Islet precursor cell (in vitro differentiated cells): ENCODE measurements at places on chromosomes 5 and 9.

GRCh38 chr9:119370816-119371215 lies 1.6 kb upstream of the BRINP1 start:
- peak; percentile 82 for DNase-seq

DNA sequence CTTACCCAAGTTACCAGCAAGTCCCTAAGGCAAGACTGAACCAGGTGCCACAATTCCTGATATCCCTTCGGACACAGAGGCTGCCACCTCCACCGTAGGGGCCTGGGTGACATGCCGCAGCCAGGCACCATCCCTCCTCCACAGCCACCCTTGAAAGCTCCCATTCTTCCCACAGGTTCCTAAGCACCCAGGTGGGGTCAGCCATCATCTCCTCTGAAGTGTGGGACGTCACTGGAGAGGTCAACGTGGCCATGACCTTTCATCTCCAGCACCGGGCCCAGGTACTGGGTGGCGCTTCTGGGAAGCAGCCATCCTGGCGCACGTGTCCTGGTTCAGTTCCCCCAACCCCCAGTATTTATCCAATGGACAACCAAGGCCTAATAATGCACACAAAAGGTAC lies 8.2 kb downstream of the ADGRD2 start:
- DNase-seq: no peak

DNA sequence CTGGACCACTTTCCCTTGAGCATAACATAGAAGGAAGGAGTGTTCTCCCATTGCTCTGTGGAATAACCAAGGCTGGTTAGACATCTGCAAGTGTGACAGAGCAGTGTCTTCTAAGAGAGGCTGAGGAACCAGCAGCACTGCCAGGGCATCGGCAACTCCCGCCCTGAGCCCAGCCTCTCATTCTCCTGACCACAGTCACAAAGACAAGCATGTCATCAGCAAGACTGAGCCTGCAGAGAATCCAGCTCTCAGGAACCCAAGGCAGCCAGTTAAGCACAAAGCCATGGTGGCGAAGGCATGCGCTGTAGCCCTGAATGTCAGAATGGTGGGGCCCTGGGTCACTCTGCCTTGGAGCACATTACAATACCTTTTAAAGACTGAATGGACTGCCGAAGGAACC lies 253.9 kb downstream of the AGTPBP1 start:
- no peak for DNase-seq

DNA sequence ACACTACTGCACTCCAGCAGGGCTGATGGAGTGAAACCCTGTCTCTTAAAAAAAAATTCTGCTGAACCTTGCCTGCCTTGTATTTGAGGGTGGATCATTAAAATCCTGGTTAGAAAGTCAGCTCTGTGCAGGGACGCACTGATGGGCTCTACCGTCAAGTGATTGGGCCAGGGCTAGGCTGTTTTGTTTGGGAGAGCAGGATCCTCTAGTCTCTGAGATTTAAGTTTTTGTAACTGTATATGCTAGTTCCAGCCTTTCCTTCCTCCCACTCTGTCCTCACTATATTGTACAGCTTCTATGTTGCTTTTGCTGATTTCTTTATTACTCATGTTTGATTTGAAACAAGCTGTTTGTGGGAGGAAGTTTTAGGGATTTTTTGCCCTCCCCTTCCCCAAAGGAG lies 11.5 kb downstream of the DDX4 start:
- DNase-seq: no peak

- no peak for DNase-seq
Observed at GRCh38 chr5:83414601-83415000, 56.9 kb upstream of the VCAN start.

- no peak for DNase-seq
Observed at GRCh38 chr5:132714456-132715307, 22.7 kb downstream of the KIF3A start.

DNA sequence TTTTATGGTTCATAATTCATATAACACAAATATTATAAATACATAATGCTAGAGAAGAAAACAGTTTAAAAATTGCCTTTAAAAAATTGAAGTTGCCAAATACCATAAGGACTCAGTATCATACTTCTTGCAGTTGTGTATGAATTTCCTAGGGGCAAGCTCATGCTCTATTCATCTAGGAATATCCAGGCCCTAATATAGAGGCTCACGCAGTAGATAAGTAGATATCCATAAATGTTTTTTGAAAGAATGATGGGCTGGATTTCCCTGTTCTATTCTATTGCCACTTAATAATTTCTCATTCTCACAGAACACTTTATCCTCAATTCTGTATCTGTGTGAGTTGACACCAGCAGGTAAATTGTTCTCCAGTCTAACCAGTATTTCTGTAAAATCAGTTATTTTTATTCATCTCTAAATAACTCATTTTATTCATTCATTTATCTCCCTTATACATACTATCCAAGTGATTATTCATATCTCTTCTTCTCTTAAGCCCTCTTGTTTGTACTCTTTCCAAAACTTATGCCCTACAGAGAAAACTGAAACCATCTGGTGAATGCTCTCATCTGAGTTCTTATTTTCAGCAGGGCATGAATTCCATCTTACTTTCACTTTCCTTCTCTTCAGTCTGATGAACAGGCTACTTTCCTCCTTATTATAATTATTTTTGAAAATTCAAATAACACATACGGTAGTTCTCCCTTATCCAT lies 97.1 kb downstream of the SLC44A1 start:
- no peak for DNase-seq

DNA sequence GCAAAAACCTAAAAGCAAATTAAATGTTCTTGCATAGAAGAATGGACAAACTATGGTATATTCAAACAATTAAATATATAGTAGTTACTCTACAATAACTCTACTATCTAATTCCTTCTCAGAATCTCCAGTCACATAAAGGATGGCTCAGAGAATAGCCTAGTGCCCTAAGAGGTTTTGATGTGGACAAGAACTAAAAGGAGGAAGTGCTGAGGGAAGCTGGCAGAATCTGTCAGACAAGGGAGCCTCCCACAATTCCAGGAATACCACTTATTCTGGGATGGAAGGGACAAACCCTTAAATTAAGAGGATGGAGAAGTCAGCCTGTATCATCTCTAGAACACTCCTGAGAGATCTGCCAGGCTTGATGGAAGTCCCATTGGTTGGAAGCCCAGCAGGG lies 30.4 kb downstream of the TNFSF8 start:
- no peak for DNase-seq

- no peak for DNase-seq
Observed at GRCh38 chr5:167485061-167485774, 806.2 kb upstream of the WWC1 start.

DNA sequence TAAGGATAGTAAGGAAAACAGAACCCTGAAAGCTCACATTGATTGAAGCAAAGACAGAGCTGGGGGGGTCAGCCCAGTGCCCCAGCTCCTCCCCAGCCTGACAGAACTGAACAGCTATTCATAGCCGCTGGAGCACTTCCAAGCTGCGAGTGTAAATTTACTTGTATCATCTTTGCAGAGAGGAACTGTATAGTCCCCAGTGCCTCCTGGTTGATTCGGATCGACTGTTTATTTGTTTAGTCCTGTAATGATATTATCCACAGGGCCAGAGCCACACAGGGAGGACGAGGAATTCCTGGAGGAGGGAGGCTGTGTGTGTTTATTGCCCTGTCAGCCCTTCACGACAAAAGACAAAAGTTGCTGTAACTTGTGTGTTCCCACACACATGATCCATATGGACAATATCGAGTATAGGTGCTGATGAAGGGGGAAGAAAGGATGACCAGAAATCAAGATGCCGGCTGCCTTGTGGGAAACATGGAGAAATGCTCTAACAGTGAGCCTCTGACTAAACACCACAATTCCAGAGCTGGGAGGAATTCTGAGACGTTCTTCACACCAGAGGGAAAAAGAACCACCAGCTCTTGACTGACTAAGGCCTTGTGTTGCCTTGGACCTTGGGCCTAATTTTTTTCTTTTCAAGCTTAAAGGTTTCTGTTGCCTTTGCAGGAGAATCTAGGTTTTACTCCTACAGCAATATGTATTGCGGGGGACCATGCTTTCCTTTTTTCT lies 31.1 kb downstream of the FOXD1 start:
- no peak for DNase-seq

DNA sequence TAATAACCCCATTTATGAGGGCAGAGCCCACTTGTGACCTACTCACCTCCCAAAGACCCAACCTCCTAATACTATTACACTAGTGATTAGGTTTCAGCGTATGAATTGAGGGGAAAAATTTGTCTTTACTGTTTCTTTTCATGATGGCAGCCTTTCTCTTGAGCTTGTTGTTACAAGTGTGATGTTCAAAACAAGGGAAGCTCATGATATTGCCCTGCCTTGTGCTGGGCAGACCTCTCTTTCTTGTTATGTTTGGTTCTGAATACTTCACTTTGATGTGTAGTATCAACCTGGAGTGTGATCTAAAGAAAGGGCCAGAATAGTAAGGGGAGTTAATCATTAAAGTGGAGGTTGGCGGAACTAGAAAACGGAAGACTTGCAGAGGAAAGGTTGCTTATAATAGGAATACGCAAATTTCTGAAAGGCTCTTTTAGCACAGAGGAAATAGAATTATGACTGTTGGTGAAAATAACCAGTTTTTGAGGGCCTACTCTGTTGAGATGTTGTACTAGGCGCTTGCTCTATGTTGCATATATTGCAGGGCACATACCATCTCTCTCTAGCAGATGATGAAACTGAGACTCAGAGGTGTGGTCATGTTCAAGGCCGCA lies 68.2 kb downstream of the MELK start:
- no peak for DNase-seq

- DNase-seq: peak; percentile 81
Observed at GRCh38 chr9:133160742-133161546, 2.8 kb downstream of the GBGT1 start.

DNA sequence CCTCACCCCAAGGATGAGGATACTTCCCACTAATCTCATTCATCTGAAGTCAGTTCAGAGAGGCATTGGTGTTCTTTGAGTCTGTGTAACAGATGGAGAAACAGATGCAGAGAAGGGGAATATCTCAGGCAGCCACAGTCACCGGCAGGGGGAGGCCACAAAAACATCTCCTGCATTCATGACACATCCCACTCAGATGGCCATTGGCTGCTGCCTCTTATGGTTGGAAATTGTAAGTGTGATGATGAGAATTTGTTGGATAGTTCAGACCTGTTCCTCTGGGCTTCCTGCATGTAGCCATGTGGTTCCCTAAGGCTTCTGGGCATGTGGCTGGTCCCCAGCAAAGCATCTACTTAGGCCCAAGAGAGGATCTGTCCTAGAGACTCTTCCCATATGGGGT lies 45.9 kb upstream of the GABRP start:
- peak; percentile 23 for DNase-seq

DNA sequence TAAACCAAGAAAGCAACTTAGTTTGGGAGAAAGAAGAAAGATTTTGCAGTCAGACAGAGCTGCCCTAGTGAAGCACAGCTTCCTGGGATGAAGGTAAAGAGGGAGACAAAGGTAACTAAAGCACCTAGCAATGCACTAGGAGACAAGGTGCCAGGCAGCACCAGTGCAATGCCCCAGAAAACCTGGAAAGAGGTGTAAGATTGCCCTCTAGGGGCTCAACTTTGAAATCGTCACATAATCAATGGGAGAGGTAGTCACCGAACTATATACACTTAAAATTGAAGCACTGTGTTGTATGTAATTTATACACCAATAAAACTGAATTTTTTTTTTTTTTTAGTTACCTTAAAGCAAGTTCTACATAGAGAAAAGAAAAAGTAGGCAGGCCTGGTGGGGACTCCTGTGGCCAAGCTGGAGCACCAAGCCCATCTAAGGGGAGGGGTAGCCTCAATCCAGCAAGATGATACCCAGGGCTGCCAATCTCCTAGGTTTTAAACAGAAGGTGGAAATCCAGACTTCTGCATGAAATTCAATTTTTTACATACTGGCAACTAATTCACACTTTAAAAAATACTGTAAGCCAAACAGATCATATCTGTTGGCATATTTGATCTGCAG lies 48.2 kb downstream of the CDK5RAP2 start:
- peak; percentile 60 for DNase-seq

DNA sequence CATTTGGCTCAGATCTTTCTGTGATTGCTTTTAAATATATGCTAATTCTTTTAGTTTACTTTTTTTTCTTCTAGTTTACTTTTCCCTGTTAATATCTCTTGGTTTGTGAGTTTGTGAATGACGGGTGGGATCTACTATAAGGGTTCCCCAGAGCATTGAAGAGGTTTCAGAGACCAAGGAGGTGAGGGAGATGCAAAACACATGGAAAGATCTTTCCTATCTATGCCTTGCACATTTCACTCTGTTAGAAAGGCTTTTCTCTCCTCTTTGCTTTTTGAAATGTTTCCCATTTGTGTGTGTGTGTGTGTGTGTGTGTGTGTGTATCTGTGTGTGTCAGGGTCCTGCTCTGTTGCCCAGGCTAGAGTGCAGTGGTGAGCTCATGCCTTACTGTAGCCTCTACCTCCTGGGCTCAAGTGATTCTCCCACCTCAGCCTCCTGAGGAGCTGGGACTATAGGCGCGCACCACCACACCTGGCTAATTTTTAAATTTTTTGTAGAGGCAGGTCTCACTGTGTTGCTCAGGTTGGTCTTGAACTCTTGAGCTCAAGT lies 50.7 kb downstream of the CNTLN start:
- no peak for DNase-seq

- DNase-seq: no peak
Observed at GRCh38 chr9:115240676-115241075, 122.7 kb upstream of the TNC start.

DNA sequence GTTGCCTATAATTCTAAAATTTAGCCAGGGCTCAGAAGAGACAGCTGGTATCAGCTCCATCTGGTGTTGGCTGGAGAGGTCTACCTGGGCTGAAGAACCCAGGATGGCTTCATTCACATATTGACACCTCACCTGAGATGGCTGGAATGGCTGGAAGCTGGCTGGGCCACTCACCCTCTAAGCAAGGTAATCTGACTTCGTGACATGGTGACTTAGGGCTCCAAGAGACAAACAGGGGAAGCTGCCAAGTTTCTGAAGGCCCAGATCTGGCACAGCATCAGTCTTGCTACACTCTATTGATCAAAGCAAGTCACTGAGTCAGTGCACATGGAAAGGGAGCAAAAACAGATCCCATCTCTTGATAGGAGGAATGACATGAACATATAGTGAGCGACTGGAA lies 102.3 kb downstream of the EPB41L4A start:
- no peak for DNase-seq

GRCh38 chr5:69498384-69498783 lies 5.8 kb downstream of the OCLN start:
- no peak for DNase-seq

DNA sequence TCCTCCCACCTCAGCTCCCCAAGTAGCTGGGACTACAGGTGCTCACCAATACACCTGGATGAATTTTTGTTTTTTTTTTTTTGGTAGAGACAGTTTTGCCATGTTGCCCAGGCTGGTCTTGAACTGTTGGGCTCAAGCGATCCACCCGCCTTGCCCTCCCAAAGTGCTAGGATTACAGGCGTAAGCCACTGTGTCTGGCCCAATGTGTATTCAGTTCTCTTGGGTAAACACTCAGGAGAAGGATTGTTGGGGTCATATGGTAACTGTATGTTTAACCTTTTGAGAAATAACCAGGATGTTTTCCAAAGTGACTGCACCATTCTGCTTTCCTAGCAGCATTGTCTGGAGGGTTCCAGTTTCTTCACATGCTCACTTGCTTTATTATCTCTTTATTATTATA lies 67.4 kb downstream of the TNPO1 start:
- DNase-seq: no peak

- no peak for DNase-seq
Observed at GRCh38 chr5:137629646-137630045, 106.2 kb downstream of the KLHL3 start.

GRCh38 chr9:34451545-34451944 lies 6.8 kb downstream of the FAM219A start:
- no peak for DNase-seq

GRCh38 chr5:1746371-1747078 lies 53.1 kb downstream of the MRPL36 start:
- DNase-seq: peak; percentile 51

GRCh38 chr9:118529624-118530214 lies 825.5 kb downstream of the TLR4 start:
- no peak for DNase-seq

- DNase-seq: no peak
Observed at GRCh38 chr9:89442981-89443814, 54.7 kb downstream of the SEMA4D start.
